ENCODE measurements at places on chromosomes 12 and 14.

DNA sequence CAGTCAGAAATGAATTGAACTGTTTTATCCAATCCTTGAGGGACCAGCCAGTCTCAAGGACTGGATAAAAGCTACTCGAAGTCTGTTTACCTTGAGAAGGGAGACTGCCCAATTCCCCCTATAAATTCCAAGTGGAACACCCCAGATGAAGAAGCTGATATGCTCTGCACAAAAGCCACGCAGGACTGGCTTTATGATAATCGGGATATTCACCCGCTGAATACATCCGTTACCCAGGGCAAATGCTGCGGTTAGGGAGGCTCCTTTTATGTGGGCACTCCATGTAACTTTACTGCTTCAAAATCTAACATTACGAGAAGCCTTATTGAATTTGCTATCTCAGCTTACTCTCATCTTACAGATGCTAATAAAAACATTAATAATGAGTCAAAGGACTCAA lies 119.1 kb downstream of the DENND5B start:
- DNase-seq, result no peak

- no peak for DNase-seq
Observed at GRCh38 chr12:12518919-12519318, 43.7 kb downstream of the DUSP16 start.

GRCh38 chr14:103225476-103225875 lies 102.2 kb downstream of the TNFAIP2 start:
- DNase-seq, result no peak

- no peak for DNase-seq
Observed at GRCh38 chr14:69175130-69175529, 16.2 kb upstream of the EXD2 start.

DNA sequence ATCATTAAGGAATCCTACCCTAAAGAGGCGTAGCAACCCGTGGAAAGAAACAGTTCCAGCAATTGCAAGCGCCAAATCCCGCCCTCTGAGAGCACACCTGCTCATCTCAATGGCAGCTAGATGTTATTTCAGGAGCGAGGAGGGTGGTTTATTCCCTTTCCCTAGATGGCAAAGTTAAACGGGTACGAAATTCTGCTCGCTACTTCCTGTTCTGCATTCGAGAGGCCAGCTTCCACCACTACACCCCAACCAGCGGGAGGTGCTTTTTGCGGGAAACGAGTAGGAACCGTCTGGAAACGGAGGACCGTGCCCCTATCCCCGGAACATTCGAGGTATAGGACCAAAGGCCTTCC lies 536 bp downstream of the VPS29 start:
- no peak for DNase-seq

- no peak for DNase-seq
Observed at GRCh38 chr14:102731871-102732800, 45.1 kb upstream of the TRAF3 start.

- DNase-seq, result no peak
Observed at GRCh38 chr12:94092516-94093241, 55.7 kb upstream of the PLXNC1 start.

DNA sequence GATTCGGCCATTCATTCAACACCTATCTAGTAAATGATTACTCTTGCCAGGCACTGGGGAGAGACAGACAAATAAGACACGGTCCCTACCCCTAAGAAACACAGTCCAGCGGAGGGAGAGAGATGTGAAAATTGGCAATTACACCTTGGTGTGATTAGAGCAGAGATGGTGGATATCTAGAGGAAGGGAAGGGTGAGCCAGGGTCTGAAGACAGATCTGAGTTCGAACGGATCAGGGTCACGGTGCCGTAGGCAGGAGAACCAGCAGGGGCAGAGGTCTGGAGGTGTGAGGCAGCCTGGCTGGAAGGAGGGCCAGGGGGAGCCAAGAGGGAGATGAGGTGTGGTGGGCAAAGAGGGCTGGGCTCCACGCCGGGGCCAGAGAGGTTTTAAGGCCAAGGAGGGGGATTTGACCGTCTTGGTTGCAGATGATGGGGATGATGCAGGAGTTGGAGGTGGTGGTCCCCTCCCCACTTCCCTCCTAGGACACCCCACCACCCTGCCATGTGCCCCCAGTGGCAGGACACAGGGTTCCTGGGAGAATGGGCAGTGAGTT lies 27.1 kb downstream of the FAM222A start:
- no peak for DNase-seq

GRCh38 chr14:61129168-61129745 lies 148.2 kb downstream of the SLC38A6 start:
- DNase-seq, result no peak

GRCh38 chr12:53953831-53954693 lies 641 bp upstream of the HOXC12 start:
- DNase-seq, result no peak

DNA sequence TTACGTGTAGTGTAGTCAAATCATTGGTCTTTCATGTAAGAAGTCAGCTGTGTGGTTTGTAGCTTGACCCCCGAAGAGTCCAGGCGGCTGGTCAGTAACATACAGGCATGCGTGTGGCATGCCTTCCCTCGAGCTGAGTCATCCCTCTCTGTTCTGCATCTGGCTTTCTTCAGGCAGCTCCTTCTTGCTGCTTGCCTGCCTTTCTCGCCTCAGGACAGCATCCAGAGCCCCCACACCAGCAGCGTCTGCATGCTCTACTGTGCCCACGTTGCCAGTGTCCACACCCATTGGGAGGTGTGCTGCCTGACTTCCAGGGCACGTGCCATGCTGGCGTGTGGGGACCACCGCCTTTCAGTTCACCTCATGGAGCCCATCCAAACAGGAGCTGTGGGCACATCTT lies 96.8 kb downstream of the EP400 start:
- DNase-seq, result no peak

- DNase-seq, result no peak
Observed at GRCh38 chr12:26465419-26466097, 270.2 kb downstream of the SSPN start.

GRCh38 chr14:27026097-27026496 lies 428.3 kb upstream of the NOVA1 start:
- no peak for DNase-seq

GRCh38 chr12:103745962-103746361 lies 95.1 kb downstream of the NT5DC3 start:
- DNase-seq, result no peak

DNA sequence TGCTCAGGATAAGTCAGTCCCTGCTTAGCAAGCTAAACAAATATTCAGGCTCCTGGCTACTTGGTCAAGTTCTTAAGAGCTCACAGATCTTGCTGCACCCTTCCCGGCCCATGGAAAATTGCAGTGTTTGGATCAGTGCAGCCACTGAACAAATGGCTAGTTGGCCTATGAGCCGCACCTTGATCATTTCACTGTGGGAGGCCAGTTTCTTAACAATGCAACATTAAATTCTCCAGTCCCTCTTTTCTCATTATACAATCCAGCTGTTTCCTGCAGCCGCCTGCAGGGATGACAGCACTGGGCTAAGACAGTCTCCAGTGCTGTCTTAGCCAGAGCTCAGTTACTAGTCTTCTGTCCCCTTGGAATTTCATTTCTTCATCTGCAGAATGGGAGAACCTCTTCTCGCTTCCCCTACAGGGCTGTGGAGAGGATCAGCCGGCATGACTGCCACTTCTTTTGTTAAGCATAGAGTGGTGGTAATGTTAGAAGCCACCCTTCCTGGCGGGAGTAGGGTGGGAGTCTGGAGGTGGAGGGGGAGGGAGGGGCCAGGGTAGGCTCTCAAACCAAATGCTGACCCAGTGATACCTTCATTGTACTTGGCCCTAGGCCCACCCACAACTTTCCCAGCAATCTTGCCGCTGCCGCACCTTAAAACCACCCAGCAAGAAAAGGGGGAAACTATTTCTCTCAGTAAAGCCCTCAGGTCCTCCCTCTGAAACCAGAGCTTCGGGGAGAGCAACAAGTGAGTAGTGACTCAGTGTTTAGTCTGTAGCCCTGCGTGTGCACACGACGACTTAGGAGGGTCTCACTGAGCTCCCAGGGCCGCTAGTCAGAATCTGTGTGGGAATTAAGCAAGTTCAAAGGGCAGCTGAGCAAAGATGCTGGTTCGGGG lies 145.7 kb downstream of the NUAK1 start:
- DNase-seq, result no peak

- no peak for DNase-seq
Observed at GRCh38 chr12:19458733-19459132, 19.4 kb downstream of the AEBP2 start.

DNA sequence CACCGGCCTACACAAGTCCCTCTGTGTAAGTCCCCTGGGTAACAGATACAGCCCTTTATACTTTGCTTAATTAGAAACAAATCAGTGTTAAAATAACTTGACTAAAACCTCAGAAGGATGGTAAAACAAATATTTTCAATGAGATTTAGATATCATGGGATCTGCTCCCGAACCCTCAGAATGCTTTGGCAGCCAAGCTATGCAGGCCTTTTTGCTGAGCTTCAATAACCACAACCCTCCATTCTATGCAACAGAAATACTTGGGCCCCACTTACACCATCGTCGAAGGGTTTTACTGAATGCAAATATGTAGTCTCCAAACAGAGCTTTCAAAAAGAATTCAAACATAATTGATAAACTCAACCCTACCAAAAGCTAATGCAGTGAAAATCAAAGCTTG lies 29.3 kb upstream of the PITPNM2 start:
- no peak for DNase-seq

DNA sequence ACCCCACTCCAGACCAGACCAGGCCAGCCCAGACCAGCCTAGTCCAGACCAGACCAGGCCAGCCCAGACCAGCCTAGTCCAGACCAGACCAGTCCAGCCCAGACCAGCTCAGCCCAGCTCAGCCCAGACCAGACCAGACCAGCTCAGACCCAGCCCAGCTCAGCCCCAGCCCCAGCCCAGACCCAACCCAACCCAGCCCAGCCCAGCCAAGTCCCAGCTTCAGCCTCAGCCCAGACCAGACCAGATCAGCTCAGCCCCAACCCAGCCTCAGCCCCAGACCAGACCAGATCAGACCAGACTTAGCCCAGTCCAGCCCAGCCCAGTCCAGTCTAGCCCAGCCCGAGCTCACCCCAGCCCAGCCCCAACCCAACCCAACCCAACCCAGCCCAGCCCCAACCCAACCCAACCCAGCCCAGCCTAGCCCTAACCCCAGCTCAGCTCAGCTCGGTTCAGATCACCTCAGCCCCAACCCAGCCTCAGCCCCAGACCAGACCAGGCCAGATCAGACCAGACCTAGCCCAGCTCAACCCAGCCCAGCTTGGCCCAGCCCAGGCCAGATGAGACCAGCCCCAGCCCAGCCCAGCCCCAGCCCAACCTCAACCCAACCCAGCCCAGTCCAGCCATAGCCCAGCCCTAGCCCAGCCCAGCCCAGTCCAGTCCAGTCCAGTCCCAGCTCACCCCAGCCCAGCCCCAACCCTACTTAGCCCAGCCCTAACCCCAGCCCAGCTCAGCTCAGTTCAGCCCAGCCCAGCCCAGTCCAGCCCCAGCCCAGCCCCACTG lies 204.7 kb downstream of the BCL11B start:
- no peak for DNase-seq

GRCh38 chr14:55341781-55342180 lies 69.8 kb downstream of the ATG14 start:
- DNase-seq, result no peak

- DNase-seq, result no peak
Observed at GRCh38 chr12:88336076-88336739, 194.1 kb downstream of the TMTC3 start.

- DNase-seq, result no peak
Observed at GRCh38 chr14:75231320-75231719, 47.3 kb upstream of the FOS start.

GRCh38 chr14:94354638-94355185 lies 31.6 kb upstream of the SERPINA6 start:
- no peak for DNase-seq

DNA sequence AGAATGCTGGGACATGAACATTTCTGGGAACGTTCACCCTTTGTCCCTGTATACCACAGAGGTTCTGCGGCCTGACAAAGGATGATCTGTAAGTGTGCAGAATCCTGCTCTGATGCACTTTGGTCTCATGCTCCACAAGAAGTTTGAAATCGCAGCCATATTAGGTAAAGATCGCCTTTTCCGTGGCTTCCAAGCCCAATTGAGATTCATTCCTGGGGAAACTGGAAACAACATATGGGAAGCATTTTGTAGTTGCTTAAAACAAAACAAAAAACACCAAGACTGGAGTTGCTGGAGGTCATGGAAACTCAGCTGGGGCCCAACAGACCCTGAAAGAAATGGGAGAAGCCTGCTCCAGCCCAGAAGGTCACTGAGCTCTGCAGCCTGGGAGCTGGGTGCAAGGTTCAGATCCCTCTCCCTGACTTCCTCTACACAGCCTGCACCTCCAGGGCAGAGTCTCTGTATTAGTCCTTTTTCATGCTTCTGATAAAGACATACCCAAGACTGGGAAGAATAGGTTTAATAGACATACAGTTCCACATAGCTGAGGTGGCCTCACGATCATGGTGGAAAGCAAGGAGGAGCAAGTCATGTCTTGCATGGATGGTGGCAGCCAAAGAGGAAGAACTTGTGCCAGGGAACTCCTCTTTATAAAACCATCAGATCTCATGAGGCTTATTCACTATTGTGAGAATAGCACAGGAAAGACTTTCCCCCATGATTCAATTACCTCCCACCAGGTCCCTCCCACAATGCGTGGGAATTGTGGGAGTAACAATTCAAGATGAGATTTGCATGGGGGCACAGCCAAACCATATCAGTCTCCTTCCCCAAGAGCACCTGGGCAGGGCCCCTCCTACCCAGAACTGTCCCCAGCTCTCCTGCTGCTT lies 60.8 kb upstream of the CHGA start:
- no peak for DNase-seq

GRCh38 chr12:89801284-89801683 lies 92.6 kb upstream of the ATP2B1 start:
- no peak for DNase-seq

- DNase-seq, result no peak
Observed at GRCh38 chr12:126224032-126224431, 1158.8 kb downstream of the AACS start.

GRCh38 chr14:21019366-21019765 lies 5.5 kb downstream of the NDRG2 start:
- no peak for DNase-seq

DNA sequence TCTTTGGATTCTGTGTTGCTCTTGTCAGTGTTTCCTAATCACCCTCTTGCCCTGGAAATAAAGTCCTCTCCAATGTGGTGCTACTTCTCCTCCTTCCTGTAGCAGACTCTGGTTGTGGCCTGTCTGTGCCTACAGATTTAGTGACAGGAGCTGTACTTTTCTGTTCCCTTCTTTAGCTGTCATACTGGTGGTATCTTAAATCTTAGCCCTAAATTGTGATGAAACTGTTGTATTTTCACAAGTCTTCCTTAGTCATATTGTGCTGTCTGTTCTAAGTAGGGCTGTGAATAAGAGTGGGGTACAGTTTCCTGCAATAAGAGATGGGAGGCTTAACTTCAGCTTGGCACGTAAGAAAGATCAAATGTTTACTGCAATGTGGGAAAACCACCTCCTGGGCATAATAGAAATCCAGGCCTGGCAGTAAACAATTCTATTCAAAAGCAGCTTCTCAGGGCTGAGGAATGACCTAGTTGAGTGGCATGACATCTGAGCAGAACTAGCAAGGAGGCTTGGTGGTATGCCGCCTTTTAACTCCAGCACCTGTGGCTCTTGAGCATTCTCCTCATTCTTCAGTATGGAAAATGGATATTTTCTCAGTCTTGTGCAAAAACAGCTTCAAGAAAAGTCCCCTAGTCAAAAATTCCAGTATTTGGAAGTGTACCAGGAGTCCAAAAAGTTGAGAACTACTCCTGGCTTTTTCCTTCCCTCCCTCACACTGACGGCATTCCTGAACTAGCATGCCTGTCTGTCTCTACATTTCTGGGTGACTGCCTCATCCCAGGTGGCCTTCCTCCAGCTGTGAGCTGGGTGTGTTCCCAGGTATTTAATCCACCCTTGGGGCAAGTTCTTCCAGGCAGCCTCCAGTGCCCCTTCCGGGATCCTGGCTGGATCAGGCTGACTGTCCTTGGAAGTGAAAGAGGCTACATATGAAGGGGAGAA lies 19.5 kb downstream of the ANO6 start:
- no peak for DNase-seq
